ENCODE measurements at places on chromosomes 2 and 18.

DNA sequence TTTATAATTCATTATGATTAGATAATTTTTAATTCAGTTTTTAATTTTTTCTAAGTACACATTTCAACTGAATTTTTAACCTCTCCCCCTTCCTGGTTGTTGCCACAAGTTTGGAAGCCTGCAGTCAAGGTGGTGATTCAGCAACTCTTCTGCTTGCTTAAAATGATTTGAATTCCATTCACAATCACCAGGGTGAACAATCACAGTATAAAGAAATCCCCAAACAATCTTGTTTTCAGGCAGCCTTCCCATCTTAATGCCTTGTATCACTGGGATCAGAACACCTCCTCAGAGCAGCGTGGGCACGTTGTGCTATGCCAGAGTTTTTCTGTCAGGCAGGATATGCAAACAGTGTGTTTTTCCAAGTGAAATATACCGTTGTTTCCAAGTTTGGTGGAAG is 46.7 kb upstream of the BARD1 start:
- H3K4me1 ChIP-seq = no peaks in the 10 kb centered on the region
- H3K4me3 ChIP-seq = no peak overlapping the region
- H3K27me3 ChIP-seq = no peaks in the 10 kb centered on the region

DNA sequence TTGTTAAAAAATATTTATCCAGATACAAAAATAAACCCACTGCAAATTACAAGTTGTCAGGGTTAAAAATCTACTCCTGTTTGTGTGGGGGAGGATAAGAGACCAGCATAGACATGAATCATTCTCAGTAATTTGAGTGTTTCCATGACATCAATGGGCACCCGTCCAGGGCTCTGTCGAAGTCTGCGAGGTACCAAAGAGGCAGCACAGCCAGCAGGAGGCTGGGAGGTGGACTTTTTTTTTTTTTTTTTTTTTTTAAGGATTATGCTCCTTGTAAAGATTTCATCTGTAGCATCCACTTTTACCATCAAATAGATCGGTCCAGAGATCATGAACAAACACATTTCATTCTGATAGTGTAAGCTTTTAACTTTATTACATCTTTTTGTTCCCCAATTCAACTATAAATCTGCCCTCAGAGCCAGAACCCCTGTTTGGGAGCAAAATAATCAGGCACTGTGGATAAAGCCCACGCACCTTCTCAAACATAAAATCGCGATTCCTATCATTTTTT is 182.0 kb downstream of the TCF4 start:
- no peak overlapping the region for H3K4me3 ChIP-seq
- H3K27ac ChIP-seq = no peak overlapping the region
- H3K36me3 ChIP-seq = no peaks in the 10 kb centered on the region

GRCh38 chr18:61607867-61608266 is 274.6 kb downstream of the CDH20 start:
- H3K4me1 ChIP-seq = no peaks in the 10 kb centered on the region
- no peak overlapping the region for H3K4me3 ChIP-seq
- no peaks in the 10 kb centered on the region for H3K27me3 ChIP-seq
- no peaks in the 10 kb centered on the region for H3K36me3 ChIP-seq

- no peak for DNase-seq
- no peak overlapping the region for H3K4me3 ChIP-seq
- no peaks in the 10 kb centered on the region for H3K36me3 ChIP-seq
- H3K27me3 ChIP-seq = no peaks in the 10 kb centered on the region
- H3K27ac ChIP-seq = no peak overlapping the region
- H3K4me1 ChIP-seq = no peaks in the 10 kb centered on the region
Observed at GRCh38 chr18:31513189-31513935, 15.4 kb downstream of the DSG2 start.

- no peak for DNase-seq
- H3K4me3 ChIP-seq = no peak overlapping the region
- H3K4me1 ChIP-seq = peaks cover 6% of the 10 kb centered on the region
- no peak overlapping the region for H3K27ac ChIP-seq
Observed at GRCh38 chr2:168611091-168611490, 155.0 kb downstream of the CERS6 start.

DNA sequence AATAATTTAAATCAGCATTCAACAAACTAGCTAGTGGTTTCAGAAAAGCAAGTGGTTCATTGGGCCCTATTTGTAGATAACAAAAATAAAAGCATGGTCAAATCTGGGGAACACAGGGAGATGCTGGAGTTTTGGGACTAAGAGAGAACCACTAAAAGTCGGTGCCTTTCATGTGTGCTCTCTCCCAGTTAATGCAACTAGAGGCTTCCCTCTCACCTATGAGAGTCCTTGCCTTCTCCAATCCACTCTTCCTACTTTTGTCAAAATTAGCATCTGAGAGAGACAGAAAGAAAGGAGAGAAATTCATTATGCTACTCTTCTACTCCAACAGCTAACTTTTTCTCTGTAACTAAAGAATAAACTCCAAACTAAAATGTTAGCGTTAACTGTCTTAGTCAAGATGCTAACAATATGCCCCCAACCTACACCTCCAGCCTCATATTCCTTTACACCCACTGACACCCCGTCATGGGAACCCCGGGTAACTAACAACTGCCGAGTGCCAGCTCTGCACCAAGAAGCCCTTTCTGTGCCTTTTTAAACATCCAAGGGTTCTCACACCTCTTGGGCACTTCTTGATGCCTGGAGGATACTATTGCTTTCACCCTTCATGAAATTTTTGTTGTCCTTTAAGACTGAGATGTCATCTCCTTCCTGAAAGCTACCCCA is 133.4 kb downstream of the RBMS1 start:
- H3K4me3 ChIP-seq = no peak overlapping the region
- no peak overlapping the region for H3K27ac ChIP-seq
- no peaks in the 10 kb centered on the region for H3K36me3 ChIP-seq
- no peaks in the 10 kb centered on the region for H3K27me3 ChIP-seq
- no peak for DNase-seq

GRCh38 chr18:76054156-76054555 is 440.9 kb downstream of the ZNF516 start:
- H3K27me3 ChIP-seq = no peaks in the 10 kb centered on the region
- no peaks in the 10 kb centered on the region for H3K36me3 ChIP-seq
- no peak for DNase-seq
- no peaks in the 10 kb centered on the region for H3K4me1 ChIP-seq

DNA sequence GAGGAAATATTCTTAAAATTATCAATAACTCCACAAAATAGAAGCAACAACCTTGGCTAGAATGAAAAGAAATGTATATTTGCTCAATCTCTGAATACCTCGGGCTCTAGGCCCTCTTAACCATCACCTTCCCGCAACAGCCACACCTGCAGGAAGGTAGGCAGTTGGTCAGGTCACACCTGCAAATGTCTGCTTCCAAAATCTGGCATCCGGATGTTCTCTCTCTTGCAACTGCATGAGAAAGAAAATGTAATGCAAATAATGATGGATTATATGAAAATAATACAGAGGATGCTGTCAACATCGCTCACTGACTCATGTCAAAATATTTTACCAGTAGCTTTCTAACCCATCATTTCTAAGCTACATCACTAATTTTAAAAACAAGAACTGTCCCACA is 148.3 kb downstream of the SATB2 start:
- no peaks in the 10 kb centered on the region for H3K4me1 ChIP-seq
- no peak for DNase-seq
- no peak overlapping the region for H3K4me3 ChIP-seq
- H3K27me3 ChIP-seq = no peaks in the 10 kb centered on the region
- no peaks in the 10 kb centered on the region for H3K36me3 ChIP-seq

DNA sequence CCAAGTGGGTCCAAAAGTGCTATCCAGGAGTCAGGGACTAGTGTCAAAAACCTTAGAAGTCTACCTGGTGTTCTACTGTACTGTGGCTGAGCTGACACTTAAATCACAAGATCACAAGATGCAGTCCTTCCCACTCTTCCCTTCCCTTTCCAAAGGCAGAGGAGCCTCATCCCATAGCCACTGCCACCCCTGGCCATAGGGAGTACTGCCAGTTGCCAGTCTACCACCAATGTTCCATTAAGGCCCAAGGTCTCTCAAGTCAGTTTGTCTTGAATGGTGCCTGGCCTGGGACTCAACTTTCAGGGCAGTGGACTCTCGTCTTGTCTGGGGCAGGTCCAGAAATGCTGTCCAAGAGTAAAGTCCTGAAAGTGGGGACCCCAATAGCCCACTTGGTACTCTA is 585.6 kb downstream of the NUP35 start:
- H3K4me3 ChIP-seq = no peak overlapping the region
- no peak for DNase-seq
- no peaks in the 10 kb centered on the region for H3K36me3 ChIP-seq
- H3K27ac ChIP-seq = no peak overlapping the region
- H3K27me3 ChIP-seq = no peaks in the 10 kb centered on the region

DNA sequence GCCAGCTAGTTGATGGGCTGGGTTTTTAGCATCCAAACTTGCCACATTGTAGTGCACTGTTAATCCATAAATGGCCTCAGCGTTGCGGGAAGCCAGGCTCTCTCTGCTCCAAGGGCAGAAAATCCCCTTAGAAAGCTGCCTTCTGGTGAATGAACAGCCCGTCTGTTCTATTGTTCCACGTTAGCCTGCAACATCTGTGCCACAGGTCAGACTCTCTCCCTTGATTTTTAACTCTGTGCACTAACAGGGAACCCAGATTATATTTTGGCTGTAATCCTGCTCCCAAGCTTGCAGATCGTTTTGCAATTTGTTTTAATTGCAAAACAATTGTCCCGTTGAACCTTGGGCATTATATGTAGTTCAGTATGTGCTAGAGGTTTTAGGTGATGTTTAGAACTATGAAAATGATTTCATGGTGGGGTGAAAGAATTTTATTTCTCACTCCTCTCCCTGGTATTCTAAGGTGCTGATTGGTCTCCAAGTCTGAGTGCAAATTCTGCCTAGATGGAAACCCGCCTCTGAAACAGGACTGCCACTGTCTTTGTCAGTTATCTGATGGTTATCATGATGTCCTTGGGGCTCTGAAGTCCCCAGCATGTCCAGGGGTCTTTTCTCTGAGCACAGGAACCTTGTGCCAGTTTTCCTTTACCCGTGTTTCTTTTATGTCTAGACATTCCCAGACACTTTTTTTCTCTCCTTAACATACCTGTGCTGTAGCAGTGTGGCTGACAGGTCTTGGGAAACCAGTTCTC is 106.6 kb downstream of the MAP4K4 start:
- no peak overlapping the region for H3K4me3 ChIP-seq
- H3K27ac ChIP-seq = no peak overlapping the region
- H3K27me3 ChIP-seq = no peaks in the 10 kb centered on the region
- DNase-seq = no peak
- H3K4me1 ChIP-seq = peaks cover 49% of the 10 kb centered on the region

DNA sequence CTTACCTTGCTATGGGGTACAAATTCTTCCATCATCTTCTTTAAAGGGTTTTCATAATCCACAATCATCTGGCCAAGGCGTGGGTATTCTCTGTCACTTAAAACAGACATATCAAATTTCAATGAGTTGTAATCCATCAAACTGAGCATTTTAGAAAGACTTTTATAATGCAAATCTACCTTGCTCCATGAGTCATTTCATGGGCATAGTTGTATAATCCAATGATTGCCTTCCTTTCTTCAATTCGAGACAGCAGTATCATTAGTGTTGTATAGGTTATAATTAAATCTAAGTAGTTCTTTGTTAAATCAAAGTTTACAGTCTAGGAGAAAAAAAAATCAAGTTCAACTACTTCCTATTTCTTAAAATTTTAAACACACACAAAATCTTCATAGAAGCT is 36.3 kb downstream of the NCKAP1 start:
- no peak overlapping the region for H3K27ac ChIP-seq
- no peak for DNase-seq
- no peaks in the 10 kb centered on the region for H3K27me3 ChIP-seq
- no peaks in the 10 kb centered on the region for H3K4me1 ChIP-seq

GRCh38 chr2:195049372-195050031 is 607.5 kb upstream of the SLC39A10 start:
- H3K4me3 ChIP-seq = no peak overlapping the region
- H3K4me1 ChIP-seq = no peaks in the 10 kb centered on the region
- H3K36me3 ChIP-seq = no peaks in the 10 kb centered on the region
- H3K27ac ChIP-seq = no peak overlapping the region

DNA sequence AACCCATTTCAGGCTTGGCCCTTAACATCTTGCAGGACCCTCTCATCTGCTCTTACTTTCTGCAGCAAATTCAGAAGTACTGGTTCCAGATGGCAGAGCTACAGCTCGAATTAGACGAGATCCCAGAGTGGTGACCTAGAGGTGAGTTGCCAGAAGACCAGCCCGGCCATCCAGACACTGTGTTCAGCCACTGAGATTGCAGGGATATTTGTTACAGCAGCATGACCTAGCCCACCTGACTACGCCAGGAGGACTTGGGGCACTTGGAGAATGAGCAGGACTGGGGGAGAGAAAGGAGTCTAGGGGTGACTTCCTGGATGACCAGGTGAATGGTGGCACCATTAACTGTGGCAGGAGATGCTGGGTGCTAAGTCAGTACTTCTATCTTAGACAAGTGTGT is 67.2 kb upstream of the ID2 start:
- H3K27ac ChIP-seq = no peak overlapping the region
- H3K4me1 ChIP-seq = no peaks in the 10 kb centered on the region
- no peaks in the 10 kb centered on the region for H3K36me3 ChIP-seq
- H3K4me3 ChIP-seq = no peak overlapping the region
